Fibroblast of skin of scalp (primary cell): ENCODE measurements at places on chromosomes 7 and 10.
A peak's percentile ranks its signal among the peaks of the same experiment; 100 is the strongest.

DNA sequence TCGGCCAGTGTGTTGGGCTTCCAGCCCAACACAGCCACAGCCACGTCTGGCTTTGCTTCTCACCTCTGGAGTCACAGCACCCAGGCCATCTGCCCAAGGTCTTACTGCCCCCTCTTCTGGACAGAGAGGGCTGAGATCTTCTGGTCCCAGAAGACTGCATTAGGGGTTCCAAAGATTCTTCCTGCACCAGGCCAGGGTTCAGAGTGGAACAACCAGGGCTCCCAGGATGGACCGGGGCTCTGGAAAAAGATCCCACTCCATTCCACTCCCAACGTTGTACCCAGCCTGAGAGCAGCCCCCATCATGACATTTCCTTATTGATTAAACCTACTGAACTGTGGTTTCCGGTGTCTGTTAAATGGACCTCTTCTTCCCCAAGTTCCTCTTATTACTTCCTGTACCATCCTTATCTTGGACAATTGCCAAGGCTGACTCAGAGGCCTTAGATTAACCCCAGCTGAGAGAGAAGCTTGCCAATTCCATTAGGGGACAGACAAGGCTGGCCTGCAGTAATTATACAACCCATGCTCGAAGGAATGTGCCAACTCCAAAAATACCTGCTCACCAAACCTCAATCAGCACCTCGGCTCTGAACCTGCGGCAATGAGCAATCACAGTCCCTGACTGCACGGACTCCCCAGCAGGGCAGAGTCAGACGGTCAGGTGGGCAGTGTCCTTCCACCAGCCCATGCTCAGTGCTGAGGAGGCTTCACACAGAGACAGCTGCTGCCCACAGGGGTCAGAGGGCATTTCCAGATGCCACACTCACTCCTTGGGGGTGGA lies 47.9 kb upstream of the NPFFR1 start:
- DNase-seq = peak; percentile 94

GRCh38 chr7:137691566-137691965 lies 155.2 kb downstream of the DGKI start:
- DNase-seq = no peak

DNA sequence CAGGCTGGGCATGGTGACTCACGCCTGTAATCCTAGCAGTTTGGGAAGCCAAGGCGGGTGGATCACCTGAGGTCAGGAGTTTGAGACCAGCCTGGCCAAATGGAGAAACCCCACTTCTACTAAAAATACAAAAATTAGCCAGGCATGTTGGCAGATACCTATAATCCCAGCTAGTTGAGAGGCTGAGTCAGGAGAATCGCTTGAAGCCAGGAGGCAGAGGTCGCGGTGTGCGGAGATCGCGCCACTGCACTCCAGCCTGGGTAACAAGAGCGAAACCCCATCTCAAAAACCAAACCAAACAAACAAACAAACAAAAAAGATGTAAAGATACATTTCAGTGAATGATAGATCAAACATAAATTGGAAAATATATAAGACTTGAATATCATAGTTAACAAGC lies 105.9 kb downstream of the PLPP4 start:
- no peak for DNase-seq

DNA sequence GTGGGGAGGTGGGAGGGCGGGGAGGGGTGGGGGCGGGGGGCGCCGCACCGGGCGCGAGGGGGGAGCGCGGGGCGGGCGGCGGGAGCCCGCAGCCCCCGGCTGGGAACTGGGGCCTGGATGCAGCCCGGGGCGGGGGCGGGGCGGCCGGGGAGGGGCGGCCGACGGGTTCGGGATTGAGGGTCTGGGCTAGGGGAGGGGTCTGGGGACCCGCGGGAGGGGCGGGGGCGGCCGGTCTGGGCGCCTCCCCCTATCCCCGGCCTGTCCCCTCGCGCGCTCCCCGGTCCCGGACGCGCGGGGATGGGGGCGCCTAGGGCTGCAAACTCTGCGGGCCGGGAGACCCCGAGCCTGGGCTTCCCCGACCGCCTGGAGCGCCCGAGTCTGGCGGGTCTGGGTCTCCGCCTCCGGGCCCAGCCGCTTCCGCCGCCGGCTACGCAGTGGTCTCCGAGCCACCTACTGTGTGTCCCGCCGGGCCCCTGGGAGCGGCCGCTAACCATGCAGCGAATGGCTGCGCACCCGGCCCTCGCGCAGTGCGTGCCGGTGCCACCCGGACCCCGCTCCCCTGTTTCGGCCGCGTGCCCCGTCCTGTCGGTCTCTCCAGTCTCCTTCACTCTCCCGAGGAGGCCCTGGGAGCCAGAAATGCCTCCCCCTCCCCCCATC lies 375 bp upstream of the FGF8 start:
- no peak for DNase-seq

- no peak for DNase-seq
Measured at GRCh38 chr7:31958226-31958625, 112.0 kb downstream of the PDE1C start.

- DNase-seq = no peak
Measured at GRCh38 chr7:158997110-158997453, 140.7 kb downstream of the DYNC2I1 start.

GRCh38 chr7:50282813-50283605 lies 21.5 kb upstream of the IKZF1 start:
- no peak for DNase-seq

DNA sequence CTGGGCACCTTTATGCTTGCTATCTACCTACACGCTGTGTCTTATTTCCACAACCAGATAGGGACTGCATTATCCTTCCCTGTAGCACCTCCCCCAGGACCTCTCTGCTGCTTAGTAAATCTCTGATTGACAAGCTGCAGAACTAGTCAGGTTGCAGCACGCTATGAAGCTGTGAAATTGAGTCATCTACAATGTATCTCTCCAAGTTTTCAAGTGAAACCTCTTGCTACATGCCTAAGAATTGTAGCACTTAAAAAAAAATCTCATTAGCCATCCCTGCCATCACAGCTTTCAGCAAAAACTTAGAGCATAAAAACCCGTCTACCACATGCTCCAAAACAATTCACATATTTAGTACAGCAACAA lies 69.7 kb upstream of the FGFR2 start:
- DNase-seq = peak; percentile 23

DNA sequence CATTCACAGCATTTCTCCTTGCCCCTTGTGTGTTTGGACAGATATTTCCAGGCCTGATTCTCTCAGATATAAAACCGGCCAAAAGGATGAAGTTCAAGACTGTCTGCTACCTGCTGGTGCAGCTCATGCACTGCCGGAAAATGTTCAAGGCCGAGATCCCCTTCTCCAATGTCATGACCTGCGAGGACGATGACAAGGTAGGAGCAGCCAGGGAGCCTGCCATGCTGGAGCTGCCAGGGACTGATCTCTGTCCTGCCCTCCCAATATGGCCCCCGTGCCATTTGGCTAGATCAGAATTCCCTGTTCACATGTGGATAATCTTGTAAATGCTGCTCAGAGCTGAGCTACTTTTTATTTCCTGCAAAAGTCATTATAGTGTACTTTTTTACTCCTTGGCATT lies 87.8 kb downstream of the ADCY1 start:
- no peak for DNase-seq

GRCh38 chr10:133032976-133033741 lies 54.6 kb upstream of the ADGRA1 start:
- no peak for DNase-seq

DNA sequence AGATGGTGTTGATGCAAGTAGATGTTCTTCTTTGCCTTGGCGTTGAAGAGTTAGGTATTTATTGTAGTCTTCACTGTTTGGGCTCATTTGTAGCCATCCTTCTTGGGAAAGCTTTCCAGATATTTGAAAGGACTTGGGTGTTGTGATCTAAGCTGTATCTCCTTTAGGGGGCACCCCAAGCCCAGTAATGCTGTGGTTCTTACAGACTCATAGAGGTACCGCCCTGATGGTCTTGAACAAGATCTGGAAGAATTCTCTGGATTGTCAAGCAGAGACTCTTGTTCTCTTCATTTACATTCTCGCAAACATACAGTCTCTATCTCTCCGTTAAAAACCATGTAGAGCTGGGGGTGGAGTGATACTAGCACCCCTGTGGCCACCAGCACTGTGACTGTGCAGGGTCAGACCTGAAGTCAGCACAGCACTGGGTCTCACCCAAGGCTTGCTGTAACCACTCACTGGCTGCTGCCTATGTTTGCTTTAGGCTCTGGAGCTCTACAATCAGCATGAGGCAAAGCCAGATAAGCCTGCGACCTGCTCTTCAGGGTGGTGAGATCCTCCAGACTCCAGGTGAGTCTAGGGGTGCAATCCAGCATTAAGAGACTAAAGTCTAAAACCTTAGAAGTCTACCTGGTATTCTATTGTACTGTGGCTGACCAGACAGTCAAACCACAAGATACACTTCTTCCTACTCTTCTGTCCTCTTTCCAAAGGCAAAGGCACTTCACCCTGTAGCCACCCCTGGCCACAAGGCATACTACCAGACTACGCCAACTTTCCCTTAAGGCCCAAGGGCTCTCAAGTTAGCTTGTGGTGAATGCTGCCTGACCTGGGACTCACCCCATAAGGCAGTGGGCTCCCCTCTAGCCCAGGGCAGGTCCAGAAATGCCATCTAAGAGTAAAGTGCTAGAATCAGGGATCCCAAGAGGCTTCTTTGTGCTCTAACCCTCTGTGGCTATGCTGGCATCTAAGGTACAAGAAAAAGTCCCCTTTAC lies 209.7 kb upstream of the TMEM196 start:
- peak; percentile 73 for DNase-seq

DNA sequence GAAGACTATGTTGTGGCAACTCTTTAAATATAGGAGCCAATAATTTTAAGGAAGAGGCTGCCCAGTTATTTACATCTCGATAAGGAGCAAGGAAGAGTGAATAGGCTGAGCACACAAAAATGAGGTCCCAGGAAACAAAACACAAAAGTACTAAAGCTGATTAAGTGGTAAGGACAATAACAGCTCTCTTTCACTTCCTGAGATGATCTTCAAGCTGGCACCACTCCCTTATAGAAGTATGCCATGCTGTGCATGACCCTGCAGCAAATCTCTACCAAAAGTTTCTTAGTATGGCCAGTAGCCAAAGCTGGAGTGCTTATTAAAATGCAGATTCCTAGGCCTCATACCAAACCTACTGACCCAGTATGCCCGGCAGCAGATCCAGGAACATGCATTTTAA lies 39.7 kb downstream of the CADPS2 start:
- DNase-seq = no peak

DNA sequence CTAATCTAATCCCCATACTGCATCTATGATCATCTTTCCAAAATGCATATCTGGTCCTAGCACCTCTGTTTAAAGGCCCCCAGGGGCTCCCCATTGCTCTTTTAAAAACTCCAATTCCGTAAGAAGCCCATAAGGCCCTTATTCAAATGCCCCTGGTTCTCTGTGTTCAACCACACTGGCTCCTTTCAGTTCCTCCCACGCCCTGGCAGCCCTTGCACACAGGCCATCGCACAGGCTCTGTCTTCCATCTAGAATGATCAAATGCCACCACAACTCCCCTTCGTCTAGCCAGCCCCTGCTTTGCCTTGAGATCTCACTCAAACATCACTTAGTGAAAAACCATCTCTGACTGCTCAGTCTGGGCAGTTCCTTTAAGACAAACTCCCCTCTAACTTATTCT lies 112.9 kb upstream of the LYZL2 start:
- DNase-seq = no peak

DNA sequence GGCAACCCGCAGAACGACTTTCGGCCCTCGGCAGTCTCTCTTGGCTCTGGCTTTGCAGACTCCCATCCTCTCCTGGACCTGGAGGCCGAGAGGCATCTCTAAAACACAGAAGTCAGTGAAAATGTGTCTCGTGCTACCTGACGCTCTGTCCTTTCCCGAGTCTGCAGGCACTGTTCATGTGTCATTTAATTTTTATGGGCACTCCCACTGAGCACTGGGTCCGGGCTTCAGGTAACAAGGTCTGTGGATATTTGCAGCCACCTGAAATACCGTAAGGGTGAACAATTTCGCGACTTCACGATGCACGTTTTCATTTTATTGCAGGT lies 96.8 kb downstream of the GLRX3 start:
- DNase-seq = no peak

DNA sequence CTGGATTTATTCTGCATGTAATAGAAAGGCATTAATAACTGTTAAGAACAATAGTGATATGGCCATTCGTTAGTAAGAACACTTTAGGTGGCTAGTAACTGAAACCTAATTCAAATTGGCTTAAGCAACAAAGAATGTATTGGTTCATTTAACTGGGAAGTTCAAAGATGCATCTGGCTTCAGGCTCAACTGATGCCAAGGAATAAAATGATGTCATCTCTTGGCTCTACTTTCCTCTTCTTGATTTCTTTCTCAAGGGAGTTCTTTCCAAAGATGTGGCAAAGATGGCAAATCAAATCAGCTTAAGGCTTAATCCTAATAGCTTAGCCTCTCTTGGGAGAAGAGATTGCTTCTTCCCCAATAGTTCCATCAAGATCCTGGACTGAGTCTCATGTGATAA lies 51.6 kb downstream of the PIK3CG start:
- DNase-seq = no peak

- no peak for DNase-seq
Measured at GRCh38 chr10:88033793-88034192, 170.4 kb downstream of the PTEN start.

DNA sequence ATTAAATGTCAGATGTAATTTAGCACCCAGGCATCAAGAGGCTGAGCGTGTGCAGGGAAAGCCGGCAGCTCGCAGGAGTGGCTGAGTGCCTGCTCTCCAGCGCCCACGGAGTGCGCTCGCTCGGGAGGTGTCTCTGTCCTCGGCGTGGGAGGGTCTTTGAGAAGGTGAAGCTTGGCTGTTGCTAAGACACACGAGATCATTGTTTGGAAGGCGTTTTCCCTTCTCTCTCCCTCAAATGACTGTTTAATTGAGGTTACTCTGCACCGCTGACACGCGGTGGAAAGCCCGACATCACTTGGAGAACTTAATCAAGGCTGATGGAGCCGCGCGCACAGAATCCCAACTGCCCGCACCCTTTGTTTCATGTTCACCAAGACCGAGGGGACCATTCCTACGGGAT lies 414.6 kb downstream of the DNAJB6 start:
- DNase-seq = no peak

- DNase-seq = peak; percentile 44
Measured at GRCh38 chr10:79140085-79140793, 71.5 kb downstream of the ZMIZ1 start.

DNA sequence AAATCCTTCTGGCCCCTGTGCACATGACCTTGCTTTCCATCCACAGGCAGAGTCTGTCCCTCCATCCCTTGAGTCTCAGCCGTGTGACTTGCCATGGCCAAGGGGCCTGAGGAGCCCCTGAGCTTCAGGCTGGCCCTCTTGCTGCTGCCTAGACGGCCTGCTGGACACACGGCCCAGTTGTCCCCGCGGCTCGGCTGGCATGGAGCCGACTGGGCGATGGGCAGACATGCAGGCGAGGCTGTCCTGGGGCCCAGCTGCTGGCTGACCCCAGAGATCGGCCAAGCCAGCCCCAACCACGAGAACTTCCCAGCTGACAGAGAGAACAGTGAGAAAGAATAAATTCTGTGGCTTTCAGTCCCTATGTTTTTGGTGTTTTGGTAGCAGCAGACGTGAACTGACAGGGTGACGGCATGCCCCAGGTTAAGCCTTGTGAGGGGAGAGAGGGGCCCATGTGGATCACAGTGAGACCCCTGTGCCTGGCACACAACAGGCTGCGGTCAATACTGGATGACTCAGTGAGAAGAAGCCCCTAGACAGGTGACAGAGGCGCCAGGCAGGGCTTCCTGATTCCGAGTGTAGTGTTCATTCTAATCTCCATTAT lies 11.7 kb downstream of the PRKAG2 start:
- DNase-seq = no peak
